ENCODE measurements at places on chromosomes 7 and 10. TPM values are rescaled to one million over a fixed set of nuclear protein-coding genes. Genes with fewer than 3 reads are reported as not detected.
A peak's percentile ranks its signal among the peaks of the same experiment; 100 is the strongest.

Gene MSS51
- total RNA-seq: 3.0 TPM

Gene ACTA2
- 478 TPM for total RNA-seq

Gene CAPZA2
- total RNA-seq: 249 TPM

Gene TCF7L2
- 47.4 TPM for total RNA-seq

Gene SLC18A3
- total RNA-seq: not detected

Gene DOCK1
- 46.4 TPM for total RNA-seq

Gene TAC1
- total RNA-seq: not detected

Gene TRIM50
- 0.20 TPM for total RNA-seq

Gene C10orf67
- 1.6 TPM for total RNA-seq

GRCh38 chr7:151694828-151695580, 175.3 kb upstream of the RHEB start:
- DNase-seq: no peak

DNA sequence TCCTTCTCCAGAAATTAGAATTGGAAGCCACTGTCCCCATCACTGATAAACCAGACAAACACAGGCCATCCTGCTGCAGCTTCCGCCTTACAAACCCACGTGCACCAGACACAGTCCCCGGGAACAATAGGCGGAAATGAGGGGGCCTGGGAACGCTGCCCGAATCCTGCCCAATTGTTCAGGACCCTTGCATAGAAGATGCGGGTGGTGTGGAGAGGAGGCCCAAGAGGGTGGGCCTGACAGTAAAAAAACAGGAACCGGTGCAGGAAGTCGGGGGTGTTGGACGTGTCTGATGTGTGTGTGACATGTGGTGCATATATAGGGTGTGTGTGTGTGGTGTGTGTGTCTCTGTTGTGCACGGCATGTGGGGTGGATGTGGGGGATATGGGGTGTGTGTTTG, 26.5 kb upstream of the CHST15 start:
- peak; percentile 74 for DNase-seq

DNA sequence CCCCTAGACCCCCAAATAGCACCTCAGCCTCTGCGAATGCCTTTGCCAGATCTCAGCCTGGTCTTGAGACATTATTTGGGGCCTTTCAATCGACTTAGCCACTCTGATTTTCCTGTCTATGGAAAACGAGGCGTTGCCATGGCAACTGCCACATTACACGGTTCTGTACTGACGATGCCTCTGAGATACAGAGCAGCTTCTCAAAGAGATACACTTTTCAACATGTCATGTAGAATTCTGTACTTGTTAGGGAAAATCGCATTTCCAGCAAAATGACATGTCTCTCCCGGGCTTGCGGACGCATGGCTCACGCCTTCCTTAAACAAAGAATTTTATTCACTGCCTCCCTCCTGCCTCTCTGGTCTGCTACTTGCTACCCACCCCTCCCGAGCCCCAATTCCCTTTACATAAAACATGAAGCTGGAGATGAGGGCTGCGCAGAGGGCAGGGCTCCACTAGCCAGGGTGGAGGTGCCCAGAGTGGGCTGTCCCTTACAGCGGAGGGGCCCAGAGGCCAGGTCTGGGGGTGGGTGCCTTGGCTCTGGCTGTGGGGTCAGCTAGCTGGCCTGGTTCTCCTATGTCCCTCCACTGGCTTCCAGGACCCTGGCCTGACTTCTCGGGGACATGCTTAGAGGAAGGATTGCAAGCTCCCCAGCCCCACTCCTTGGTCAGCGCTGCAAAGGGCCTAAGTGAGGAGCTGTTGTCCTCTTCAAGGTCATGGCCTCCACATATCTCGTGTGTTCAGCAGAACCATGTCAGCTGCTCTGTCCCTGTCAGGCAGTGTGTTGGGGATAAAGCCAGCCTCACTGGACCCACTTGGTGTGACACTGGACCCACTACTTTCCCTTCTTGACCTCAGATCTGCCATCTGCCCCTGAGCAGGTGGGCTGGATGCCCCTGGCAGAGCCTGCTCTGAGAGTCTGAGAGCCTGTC, 342.5 kb downstream of the RPS24 start:
- no peak for DNase-seq

DNA sequence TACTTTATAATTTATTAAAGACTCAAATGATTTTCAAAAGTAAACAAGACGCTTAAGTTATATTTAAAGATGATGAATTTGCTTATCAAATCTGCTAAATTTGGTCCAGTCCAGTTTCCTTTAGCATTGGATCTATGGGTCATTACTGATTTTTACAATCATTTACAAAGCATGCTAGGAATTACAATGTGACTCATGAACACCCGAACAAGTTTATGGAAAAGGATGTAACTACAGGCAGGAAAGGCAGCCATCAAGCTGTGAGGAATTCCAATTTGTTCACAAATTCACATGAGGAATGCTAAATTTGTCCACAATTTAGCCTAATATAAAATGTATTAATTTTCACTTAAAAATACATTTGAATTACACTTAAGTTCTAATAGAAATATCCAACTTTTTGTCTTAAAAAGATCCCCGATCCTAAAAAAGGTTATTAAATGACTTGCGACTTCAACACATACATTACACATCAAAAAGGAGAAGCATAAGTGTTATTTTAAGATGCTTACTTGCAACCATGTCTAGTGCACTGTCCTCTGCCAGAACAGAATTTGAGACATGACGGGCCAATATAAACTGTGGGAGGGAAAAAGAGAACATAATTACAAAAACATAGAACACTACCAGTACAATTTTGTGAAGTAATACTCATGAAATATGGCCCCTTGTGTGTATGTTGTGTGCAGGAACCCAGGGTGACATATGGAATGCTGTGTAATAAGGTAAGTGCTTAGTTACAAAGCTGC, 194.2 kb upstream of the SLC26A5 start:
- DNase-seq: no peak

DNA sequence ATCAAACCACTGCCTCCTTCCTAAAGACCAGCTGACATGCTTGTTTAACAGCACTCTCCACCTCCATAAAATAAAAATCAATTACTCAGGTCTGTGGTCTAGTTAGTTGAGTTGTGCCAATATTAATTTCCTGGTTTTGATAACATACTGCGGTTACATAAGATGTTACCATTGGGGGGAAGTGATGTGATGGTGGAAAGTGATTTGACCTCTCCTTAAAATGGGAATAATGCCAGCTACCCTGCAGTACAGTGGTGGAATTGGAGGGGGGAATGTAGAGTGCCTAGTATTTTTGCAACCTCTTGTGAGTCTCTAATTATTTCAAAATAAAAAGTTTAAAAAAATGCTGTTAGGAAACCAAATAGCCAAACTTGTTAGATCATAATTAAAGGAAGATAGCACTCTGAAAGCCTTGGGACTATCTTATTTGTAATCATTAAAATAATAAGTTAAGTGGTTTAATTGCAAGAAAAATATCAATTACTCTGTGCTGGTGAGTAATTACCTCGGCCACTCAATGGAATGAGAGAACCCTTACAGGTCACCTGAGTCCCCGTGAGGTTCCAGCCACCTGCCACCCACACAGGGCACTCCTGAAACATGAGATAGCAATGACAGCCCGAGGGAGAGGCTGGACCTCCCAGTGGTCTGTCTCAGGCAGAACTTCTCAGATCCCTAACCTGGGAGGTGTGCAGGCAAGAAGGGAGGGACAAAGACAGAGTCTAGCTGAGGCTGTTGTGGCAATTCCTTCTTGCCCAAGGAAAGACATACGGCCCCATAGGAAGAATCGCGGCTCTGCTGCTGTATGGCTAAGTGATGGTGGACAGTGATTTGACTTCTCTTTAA, 94.1 kb downstream of the SH3PXD2A start:
- DNase-seq: no peak

- no peak for DNase-seq
Observed at GRCh38 chr10:5644930-5645329, 21.5 kb downstream of the ASB13 start.

DNA sequence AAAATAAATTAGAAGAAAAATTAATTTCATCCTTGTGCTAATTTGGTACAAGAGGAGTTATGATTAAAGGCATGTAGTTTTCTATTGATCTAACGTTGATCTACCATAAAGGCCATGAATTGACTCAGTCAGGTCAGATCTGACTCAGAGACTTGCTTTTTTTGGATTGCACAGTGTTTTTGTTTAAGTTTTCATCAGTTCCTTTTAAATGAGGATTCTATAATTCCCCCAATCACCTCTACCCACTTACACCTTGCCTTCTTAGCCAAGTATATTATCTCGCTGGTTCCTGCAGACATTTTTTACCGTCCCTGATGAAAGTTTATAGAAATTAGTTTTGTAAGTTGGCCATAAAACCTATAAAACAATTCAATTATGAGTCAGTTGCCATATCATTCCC, 132.4 kb upstream of the PALS2 start:
- DNase-seq: no peak

GRCh38 chr7:25675789-25676474, 447.6 kb upstream of the NPVF start:
- DNase-seq: no peak

- no peak for DNase-seq
Observed at GRCh38 chr10:60597513-60597912, 180.8 kb upstream of the CDK1 start.

GRCh38 chr7:75572814-75573213, 80.7 kb downstream of the SPDYE5 start:
- DNase-seq: no peak

GRCh38 chr7:142477079-142477651, 219.3 kb upstream of the PRSS58 start:
- no peak for DNase-seq

GRCh38 chr7:42198974-42199668, 37.9 kb downstream of the GLI3 start:
- no peak for DNase-seq

DNA sequence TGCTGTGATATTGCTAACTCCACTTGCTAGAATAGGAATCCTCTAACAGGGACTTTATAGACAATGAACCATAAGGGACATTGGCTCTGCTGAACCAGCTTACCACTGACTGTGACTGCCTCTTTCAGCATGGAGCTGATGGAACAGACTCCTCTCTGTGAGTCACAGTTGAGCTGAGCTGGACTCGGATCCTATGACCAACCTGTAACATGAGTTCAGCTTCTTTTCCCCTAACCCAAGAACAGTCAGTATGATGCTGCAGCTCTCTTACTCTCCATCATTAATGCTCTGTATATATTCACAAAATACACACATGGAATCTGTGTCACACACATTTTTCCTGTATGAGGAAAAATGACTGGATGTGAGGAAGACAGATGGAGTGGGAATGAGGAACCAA, 177.9 kb upstream of the BET1 start:
- DNase-seq: no peak

DNA sequence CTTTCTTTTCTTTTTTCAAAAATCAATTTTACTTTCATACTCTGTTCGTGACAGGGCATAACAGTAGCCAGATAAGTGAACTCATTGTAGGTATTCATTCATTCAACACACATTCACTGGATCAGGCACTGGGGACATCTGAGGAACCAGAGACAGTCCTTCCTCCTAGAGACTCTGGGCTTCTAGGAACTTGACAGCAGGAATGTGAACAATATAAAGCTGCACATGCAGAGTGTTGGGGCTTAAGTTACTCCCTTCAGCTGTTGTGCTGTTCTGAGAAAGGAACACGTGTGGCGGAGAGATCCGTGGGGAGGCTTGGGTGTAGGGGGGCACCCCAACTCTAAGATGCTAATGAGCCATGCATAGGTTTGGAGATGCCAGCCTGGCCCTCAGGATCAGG, 120.4 kb downstream of the PKD1L1 start:
- no peak for DNase-seq

DNA sequence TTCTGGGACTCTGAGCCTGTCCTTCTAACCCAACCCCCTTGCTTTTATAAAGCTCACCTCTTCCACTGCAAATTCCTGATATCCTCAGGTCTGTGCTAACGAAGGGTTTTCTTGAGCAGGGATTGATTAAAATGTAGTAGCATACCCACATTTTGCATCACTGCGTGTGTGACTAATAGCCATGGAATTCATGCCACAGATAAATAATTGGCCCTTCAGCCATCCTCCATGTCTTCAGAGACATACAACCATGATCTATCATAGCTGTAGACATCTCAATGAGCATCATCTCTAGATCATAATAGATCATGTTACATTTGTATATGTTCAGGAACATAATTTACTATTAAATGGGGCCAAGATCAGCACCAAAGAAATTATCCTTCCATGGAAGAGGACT, 990.3 kb downstream of the KCNMA1 start:
- DNase-seq: no peak

GRCh38 chr10:118802126-118802793, 47.5 kb upstream of the CACUL1 start:
- peak; percentile 55 for DNase-seq

GRCh38 chr7:30523466-30523865, 18.8 kb upstream of the GGCT start:
- DNase-seq: no peak

DNA sequence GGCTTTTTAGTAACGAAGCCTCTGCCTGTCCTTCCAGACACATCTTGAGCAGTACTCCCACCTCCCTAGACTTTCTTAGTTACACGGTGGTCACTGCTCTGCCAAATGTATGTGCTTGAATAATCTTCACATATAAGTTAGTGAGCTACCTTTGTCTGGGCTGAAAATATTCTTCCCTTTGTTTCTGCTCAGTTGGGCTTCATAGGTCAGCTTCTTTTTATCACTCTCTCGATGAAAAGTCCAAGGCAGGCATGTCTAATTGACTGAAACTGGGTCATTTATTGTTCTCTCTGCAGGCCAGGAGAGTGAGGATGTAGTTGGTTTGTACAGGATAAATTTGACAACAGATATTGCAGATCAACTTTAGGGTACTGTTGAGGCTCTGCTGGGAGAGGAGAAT, 636.7 kb upstream of the IGFBP3 start:
- DNase-seq: no peak

DNA sequence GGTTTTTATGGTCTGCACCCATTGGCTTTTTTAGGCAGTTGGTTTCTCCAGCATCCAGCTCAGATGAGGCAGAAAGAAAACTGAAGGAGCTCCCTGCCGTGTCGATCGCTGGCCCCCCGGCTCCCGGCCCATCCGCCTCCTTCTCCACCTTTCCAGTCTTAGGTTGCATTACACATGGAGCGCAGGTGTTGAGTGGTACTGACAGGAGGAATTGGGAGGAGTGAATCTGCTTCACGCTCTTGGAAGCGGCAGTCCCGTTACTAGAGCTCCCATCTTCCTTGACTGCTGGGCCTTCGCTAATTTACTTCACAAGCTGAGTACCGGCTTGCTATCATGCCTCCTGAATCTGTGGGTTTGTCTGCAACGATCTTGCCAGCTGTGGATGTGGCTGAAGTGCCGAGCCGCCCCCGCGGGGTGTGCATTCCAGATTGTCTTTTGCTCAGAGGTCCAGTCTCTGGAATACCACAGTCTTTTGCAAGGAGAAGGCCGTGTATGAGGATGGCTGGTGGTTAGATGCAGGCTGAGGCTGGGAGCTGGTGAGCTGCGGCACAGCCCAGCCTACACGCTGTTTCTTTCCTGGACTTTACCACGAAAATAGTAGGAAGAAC, 17.1 kb downstream of the IQCE start:
- DNase-seq: no peak
